ENCODE measurements at places on chromosomes 7 and 10.

- peak; percentile 56 for DNase-seq
Observed at GRCh38 chr7:85021101-85021704, 165.7 kb downstream of the SEMA3D start.

DNA sequence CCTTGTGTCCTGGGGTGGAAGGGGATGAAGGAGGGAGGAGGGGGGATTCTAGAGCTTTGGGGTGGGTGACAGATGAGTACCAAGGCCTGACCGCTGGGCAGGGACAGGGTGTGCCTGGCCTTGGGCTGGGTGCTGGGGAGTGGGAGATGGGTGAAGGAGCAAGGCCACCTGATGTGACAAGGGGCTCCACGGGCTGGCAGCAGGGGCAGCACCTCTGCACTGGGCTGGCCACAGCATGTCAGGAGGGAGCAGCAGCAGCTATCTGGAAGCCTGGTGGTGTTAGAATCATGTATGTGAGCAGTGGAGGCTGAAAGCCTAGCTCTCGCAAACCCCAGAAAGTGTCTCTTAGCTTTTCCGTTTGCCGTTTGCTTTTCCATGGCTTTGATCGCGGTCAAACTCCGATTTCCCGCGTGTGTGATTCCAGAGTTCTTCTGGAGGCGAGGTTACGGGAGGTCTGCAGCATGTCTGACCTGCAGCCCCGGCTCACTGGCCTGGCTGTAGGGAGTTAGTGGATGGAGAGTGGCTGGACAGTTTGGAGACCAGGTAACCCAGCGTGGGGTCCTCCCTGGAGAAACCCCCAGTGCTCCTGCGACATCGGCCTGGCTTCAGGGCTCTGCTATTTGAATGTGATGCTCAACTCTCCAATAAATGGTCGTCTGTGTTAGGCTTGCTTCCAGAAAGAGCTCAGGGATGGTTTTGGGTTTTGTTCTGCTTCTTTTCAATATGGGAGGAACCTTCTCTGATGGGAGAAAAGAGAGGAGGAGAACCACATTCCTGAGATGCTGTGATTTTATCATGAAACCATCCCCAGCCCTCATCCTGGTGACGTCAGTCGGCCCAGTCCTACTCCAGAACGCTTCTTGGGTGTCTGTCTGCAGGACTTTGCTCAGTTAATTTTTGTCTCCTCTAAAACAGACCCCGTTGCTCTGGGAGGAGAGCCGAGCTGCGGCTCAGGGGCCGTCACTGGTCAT lies 105.5 kb downstream of the CUX1 start:
- no peak for DNase-seq

GRCh38 chr7:1030444-1031070 lies 13.8 kb upstream of the GPR146 start:
- DNase-seq, result no peak

DNA sequence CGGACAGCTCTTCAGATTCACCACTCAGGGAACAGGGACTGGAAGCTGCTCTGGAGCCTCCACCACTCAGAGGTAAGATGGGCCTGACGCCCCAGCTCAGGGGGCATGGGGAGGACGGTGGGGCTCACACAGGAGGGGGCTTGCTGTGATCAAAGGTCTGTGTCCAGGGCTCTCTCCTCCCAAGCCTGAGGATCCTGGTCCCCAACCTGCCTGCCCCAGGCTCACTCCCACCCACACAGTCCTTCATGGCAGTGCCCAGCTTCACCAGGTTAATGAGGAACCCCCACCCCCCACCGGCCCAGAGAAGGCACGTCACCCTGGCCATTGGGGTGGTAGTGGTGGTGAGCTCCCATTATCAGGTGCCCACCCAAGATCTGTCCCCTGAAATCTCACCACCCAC lies 926.7 kb upstream of the ZNF722 start:
- no peak for DNase-seq

GRCh38 chr10:71084061-71084817 lies 128.1 kb upstream of the UNC5B start:
- no peak for DNase-seq

DNA sequence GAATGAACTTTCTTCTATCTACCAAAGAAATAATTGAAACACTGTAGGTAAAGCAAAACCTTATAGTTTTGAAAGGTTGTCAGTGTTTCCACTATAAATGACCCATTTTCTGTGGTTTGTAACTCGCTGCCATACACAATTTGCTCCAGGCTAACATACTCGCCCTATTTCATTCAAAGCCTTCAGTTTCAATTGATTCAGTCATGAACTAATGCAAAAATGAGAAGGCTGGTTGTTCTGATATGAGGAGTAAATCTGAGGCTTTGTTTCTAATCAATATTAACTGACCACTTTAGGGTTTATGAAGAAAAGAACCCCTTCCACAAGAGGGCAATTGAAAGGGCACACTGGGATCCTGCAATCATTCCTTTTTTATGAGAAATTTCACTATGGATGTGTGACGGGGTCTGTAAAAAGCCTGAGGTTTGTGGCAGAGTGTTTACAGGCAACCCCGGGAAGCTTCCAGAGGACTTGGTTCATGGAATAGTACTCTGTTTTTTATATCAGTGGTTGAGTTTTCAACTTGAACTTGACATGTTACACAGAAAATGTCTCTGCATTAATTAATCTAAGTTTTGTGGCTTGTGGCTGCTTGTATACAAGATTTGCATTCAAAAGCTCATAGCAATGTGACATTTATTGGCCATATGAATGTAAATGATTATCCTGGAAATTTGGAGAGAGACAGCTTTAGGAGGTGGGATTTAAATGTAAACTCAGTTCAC lies 133.2 kb downstream of the NRP1 start:
- no peak for DNase-seq

DNA sequence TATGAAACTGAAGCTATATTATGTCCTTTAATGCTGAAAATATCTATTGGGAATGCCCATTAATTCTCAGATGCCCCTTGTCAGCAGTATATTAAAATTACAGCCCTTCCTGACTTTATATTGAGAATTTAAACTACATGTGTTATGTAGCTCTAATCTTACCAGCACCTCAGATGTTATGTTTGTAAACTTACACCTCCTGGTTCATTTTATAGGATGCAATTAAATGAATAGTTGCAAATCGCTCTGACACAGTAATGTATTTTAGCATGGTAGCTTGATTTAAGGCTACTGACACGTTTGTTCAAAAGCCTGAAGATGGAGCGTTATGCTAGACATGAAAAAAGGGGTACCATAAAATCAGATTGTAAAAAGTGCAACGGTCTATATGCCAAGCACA lies 35.0 kb upstream of the MET start:
- no peak for DNase-seq

DNA sequence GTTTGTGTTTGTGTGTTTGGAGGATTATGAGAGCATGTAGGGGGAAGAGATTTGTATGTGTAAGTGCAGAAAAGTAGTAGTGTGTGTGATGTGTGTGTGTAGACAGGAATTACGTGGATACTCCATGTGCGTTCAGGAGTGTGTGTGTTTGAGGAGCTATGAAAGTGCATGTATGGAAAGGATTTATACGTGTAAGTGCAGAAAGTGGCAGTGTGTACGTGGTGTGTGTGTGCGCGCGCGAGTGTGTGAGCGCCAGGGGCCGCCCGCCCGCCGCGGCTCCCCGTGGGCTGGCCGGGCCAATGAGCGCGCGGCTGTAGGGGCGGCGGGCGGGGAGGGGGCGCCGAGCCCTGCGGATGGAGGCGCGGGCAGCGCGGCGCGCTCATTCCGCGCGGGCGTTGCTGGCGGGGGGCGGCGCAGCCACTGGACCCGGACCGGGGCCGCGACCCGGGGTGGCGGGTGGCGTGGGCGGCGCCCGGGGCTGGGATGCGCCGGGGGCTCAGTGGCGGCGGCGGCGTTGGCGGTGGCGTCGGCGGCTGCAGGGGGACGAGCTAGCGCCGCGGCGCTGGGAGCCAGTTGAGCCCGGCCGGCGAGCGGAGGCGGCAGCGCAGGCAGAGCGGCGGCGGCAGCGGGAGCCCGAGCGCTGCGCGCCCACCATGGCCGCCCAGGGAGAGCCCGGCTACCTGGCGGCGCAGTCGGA lies at the start of gene BICC1:
BICC1 (plus strand) TSS at position 382 of the 697 bp plus-strand sequence; CDS start at position 654, 272 bp downstream.
- DNase-seq, result peak; percentile 26

DNA sequence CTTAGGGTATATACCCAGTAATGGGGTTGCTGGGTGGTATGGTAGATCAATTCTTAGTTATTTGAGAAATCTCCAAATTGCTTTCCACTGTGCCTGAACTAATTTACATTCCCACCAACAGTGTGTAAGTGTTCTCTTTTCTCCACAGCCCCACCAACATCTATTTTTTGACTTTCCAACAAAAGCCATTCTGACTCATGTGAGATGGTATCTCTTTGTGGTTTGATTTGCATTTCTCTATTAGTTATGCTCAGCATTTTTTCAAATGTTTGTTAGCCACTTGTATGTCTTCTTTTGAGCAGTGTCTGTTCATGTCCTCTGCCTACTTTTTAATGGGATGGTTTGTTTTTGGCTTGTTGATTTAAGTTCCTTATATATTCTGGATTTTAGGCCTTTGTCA lies 66.4 kb downstream of the MGAM2 start:
- DNase-seq, result no peak

- DNase-seq, result no peak
Observed at GRCh38 chr7:90180011-90180585, 25.8 kb downstream of the STEAP1 start.

DNA sequence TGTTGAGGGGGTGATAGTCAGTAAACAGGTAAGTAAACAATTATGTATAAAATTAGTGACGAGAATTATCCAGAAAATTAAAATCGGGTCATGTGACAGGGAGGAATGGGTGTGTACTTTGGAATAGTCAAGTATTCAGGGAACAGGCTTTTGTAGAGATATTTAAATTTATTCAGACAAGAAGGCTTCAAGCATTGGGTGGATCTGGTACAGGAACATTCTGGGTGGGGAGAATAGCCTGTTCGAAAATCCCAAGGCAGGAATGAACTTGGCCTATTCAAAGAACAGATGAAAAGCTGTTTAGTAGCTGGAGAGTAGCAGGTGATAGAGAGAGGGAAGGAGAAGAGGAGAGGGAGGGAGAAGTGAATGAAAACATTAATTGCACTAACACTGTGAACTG lies 448.9 kb upstream of the FZD8 start:
- DNase-seq, result no peak

DNA sequence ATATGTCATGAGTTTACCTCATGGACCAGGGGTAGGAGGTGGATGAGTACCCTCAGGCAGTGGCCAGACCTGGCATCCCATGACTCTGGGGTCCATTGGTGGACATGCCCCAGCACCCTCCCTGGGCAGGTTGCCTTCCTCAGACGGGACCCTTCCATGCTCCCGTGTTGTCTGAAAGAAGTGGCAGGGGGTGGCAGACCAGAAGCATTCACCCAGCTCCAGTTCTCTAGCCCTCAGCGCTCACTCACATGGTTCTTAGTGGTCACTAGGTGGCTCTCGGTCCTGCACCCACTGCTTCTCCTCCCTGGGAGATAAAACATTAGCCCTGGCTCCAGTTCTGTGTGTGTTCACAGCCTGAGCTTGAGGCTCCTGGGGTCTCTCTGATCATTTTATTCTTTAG lies 6.0 kb downstream of the RBP3 start:
- DNase-seq, result no peak

All from Kasumi-1 (cell line).